HTR-8/SVneo (cell line): ENCODE measurements at places on chromosomes 16 and 17.

DNA sequence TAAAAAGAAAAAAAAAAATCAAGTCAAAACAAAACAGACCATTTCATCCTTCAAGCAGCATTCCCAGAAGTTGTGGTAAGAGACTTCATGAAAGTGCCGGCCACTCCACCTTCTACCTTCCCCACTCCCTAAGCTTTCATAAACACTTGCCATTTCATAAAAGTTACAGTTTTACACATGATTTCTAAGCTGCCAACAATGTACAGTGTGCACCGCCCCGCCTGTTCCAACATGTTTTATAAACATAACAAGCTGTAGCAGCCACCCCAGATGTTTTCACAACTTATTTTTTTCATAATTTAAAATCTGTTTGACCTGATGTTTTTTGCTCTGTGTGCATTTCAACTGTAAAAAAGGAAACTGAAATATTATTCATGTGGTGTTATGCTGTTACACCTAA, 608.1 kb downstream of the TOX3 start:
- DNase-seq = no peak

- DNase-seq = no peak
Observed at GRCh38 chr16:53034306-53034705, 18.4 kb downstream of the CHD9NB start.

- DNase-seq = no peak
Observed at GRCh38 chr17:59752446-59752845, 45.0 kb downstream of the VMP1 start.

DNA sequence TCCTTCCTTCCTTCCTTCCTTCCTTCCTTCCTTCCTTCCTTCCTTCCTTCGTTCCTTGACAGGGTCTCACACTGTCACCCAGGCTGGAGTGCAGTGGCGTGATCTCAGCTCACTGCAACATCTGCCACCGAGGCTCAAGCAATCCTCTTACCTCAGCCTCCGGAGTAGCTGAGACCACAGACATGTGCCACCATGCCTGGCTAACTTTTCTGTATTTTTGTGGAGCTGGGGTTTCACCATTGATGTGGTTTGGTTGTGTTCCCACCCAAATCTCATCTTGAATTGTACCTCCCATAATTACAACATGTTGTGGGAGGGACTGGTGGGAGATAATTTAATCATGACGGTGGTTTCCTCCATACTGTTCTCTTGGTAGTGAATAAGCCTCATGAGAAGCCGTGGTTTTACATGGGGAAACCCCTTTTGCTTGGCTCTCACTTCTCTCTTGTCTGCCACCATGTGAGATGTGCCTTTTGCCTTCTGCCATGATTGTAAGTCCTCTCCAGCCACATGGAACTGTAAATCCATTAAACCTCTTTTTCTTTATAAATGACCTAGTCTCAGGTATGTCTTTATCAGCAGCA, 90.3 kb upstream of the MPHOSPH6 start:
- no peak for DNase-seq

DNA sequence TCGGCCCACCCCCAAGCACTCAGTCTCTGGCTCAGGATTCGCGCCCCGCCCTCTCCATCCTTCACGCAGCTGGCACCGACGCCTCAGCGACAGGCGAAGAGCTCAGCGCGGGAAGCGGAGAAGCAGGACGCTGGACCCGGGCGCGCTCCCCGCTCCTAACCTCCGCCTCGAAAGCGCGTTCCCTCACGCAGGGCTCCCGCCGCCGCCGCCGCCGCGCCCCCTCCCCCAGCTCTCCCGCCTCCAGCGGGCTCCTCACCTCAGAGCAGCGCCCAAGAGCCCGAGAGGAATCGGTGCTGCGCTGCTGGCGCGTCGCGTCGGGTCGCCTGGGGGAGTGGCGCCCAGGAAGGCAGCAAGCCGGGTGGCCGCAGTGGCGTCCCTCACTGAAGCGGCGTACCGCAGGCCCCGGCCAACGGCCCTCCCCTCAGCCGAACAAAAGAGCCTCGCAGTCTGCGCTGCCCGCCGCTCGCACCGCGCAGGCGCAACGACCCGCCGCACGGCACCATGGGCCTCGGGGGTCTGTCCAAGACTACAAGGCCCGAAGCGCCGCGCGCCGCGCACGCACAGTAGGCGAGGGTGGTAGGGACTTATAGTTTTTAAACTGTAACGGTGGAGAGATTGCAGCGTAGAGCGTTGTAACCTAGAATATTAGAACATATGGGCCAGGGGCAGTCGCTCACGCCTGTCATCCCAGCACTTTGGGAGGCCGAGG, at the start of gene CBX1:
Gene CBX1 (minus strand): TSS at position 467 of the 709 bp plus-strand sequence. CDS start 24,474 bp downstream, outside the sequence.
- peak; percentile 98 for DNase-seq

DNA sequence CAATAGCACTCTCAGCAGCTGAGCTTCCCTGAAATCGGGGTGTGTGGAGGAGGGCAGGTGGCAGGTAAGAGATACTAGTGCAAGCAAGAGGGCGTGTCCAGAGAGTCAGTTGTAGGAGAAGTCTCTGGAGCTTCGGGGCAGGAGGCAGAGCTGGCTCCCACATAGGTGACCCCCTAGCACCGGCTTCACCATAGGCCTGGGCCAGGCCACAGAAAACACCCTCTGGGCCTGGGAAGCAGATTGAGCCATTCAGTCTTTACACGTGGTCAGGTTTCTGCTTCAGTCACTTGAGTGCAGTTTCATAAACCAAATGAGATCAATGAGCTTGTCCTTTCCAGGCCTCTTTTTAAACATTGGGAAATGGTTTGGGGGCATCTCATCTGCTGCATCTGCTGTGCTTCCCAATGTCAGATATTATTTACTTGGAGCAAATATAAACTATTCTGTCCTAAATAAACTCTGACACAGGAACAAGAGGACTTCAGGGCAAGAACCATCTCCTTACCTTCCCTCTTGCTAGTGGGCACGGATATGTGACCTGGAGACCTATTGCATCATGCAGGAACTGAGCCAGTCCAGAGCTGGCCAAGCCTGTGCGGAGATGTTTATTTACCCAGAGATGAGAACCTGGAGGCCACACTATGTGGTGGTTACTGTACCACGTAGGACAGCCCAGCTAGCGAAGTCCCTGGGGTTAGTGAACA, 16.1 kb downstream of the CCR7 start:
- DNase-seq = peak; percentile 67

- DNase-seq = no peak
Observed at GRCh38 chr16:88541831-88542616, 28.2 kb upstream of the ZC3H18 start.
